ENCODE measurements at places on chromosomes 5 and 9.

GRCh38 chr5:128579093-128579492, 41.0 kb upstream of the FBN2 start:
- DNase-seq = no peak

DNA sequence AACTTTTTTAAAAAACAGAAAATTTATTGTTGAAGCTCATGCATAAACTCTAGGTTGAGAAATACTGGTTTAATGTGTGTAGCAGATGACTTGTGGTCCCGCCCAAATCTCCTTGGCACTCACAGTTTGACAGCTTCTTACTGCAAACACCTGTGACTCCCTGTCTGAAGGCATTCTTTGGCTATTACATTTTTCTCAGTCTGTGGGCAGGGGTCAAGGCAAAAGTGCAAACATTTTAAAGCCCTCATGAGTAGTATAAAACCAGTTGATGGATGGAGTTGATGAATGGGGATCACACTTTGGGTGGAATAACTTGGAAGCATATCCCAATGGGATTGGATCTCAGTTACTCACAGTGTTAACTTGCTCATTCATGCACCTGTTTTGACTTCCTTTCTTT, 1007.0 kb upstream of the NUDT12 start:
- no peak for DNase-seq

DNA sequence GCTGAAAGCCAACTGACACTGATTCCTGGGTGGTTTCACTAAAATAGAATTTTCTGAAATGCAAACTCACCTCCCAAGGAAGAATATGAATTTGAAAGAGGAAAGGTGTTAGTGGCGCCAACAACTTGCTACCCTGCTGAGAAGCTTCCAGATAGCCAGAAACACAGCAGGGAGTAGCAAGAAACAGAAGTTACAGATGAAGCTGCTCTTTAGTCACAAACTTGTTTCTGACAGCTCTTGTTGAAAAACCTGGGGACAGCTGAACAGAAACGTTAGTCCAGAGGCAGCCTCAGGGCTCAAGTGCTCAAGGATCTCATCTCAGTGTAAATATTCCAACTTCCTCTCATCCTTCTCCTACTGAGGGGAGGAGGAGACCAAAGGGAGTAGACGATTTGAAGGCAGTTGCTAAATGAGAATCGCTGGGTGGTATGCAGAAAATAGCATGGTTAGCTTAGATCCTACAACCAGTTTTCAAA, 184.1 kb downstream of the PDE4D start:
- DNase-seq = no peak

DNA sequence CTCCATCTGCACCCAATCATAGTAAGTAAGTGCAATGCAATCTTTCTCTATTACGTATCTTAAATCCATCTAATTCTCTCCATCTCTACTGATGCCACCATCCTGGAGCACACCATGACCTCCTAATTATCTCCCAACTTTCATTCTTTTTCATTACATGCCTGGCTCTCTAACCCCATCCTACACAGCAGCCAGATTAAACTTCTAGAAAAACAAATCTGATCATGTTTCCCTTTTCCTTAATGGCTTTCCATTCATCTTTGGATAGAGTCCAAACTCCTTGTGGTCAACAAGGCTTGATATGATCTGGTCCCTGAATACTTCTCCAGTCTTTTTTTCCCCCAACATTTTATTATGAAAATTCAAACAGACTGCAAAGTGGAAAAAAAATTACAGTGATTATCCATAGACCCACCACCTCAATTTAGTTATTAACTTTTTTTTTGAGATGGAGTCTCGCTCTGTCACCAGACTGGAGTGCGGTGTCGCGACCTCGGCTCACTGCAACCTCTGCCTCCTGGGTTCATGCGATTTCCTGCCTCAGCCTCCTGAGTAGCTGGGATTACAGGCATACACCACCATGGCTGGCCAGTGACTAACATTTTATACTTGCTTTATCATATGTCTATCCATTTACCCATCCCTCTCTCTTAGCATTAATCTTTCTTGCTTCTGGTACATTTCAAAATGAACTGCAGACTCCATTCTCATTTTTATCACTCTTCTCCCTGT, 5.2 kb downstream of the PPP2R2B start:
- DNase-seq = no peak

GRCh38 chr5:60586307-60586901, 113.6 kb downstream of the DEPDC1B start:
- peak; percentile 51 for DNase-seq

DNA sequence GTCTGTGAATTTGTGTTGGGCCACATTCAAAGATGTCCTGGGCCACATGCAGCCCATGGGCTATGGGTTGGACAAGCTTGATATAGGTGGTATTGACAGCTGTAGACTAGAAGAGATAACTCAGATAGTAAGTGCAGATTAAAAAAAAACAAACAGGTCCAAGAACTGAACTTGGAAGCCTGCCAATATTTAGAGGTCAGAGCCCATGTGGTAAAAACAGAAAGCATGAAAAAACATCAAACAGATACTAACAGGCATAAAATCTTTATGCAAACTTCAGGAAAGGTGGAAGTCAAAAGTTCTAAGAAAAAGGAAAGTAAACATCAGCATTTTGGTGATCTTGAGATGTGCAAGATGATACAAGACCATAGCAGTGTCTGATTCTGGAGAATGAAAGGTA, 155.1 kb upstream of the NR4A3 start:
- no peak for DNase-seq

DNA sequence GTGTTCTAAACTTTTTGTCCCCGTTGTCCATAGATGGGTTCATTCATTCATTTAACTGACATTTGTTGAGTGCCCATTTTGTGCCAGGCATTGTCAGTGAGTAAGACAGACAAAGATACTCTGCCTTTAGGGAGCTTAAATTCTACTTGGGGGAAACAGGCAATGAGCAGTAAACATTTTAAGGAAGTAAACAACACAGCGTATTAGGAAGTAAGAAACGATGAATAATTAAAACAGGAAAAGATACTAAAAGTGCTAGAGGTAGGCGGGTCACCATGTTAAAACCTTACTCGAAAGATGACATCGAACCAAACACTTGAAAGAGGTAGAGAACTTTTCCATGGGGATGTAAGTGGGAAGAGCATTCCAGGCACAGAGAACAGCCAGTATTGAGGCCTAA, 5.5 kb upstream of the MAML1 start:
- DNase-seq = no peak

- DNase-seq = peak; percentile 37
Observed at GRCh38 chr5:172768573-172769341, 2.2 kb downstream of the DUSP1 start.

- DNase-seq = no peak
Observed at GRCh38 chr9:89024727-89025126, 33.5 kb downstream of the S1PR3 start.

DNA sequence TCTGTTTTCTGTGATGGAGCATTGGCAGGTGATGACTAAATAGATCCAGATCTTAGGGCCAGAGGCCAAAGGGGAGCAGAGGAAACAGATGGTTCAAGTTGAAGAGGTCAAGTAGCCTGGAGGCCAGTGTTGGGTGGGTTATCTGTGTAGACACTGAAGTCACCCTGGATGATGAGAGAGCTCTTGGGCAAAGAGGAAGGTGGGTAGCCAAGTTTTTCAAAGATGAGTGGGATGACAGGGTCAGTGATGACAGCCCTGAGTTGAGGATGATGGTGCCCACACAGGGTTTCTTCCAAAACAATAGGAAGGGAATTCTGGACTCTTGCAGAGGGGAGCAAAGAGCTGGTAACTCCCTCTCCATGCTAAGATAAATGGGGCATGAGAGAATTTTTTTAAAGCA, 76.6 kb downstream of the CD180 start:
- DNase-seq = no peak

GRCh38 chr9:21710548-21711191, 91.8 kb upstream of the MTAP start:
- DNase-seq = no peak

DNA sequence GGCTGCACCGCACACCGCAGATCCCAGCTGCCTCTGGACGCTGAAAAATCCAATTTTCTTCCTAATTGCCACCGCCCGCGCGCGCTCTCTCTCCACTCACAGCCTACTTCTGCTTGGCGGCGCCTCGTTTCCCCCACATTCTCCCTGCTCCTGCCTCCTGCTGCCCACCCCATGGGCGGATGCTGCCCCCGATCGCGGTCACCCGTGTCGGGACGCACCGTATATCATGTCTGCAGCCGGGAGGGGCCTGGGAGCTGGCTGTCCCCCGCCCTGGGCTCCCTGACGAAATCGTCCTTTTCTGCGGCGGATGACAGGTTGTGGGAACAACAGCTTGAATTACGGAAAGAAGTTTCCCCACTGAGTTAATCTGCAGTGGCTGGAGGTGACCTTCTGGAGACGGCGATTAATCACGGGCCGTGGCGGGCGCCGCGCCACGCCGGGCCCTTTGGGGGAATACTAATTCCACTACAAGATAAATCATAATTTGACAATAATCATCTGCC, 36.3 kb upstream of the PSD2 start:
- no peak for DNase-seq

- DNase-seq = no peak
Observed at GRCh38 chr5:3351581-3352442, 243.8 kb upstream of the IRX1 start.

DNA sequence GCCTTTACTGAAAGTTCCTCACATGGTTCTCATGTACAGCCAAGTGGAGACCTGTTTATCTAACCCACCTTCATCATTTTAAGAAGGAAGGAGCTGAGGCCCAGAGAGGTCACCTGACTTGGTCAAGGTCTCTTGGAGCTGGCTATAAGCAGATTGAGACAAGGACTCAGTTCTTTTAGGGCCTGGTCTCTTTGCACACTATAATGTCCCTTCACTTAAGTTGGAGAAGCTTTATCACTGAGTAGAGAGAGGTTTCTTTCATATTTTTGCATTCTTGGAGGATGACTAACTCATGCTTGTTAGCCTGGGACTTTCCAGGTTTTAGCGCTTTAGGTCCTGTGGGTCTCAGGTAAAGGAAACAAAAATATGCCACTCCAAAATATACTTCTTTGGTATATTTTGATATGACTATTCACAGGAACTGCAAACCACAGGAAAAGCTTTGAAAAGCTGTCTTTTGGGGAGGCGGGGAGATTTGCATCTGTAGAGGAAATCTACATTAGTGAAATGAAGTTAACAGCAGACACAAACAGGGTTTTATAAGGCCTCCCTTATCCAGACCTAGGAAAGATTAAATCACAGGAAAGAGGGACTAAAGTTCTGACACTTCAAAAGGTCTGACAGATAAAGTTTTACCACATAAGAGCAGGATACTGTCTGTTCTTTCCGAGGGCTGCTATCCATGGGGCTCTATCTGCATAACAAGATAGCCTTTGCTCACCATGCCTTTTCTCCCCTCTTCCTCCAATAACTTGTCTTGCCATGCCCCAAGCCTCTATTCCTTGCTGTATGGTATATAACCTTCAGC, 95.8 kb upstream of the ANKRD55 start:
- no peak for DNase-seq

- peak; percentile 11 for DNase-seq
Observed at GRCh38 chr9:99431103-99431502, 209.0 kb downstream of the SEC61B start.

GRCh38 chr5:54307583-54307982, 2.8 kb downstream of the ARL15 start:
- DNase-seq = no peak

- DNase-seq = no peak
Observed at GRCh38 chr5:73985145-73985544, 359.1 kb downstream of the ARHGEF28 start.

DNA sequence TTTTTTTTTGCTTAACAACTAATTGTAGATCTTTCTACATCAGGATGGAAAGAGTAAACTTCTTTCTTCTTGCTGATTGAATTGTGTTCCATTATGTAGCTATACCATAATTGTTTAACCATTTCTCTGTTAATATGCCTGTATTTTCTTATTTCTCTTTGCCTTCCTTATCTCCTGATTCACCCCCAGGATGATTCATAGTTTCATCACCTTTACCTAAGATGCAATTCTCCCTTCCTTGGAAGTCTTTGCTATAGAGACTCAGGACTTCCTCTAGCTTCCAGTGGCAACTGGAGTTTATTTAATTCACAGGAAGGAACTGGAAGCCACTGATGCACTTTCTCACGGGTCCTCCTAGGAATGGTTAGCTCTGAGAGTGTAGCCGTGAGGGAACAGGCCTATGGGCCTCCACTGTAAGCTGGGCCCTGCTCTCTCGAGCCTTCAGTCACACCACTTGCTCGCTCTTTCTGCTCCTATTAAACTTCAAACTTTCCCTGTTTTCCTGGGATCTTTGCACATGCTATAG, 83.1 kb downstream of the FGF1 start:
- no peak for DNase-seq

DNA sequence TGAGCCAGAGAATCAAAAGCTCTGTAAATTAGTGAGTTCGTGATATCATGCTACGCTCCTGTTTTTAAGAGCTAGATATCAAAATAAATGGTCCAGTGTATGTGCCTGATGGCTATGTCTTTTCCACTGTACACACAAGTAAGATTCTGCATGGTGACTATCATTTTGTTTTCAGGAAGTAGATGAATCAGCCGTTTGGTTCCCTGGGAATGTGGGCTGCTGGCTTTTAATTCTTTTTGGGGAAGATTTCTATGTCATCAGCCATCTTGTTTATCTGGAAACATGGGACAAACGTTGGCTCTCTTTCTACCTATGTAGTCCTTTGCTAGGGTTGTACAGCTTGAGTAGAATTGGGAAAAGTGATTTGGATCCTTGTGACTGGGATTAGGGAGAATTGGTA, 126.7 kb downstream of the GRIA1 start:
- DNase-seq = no peak

DNA sequence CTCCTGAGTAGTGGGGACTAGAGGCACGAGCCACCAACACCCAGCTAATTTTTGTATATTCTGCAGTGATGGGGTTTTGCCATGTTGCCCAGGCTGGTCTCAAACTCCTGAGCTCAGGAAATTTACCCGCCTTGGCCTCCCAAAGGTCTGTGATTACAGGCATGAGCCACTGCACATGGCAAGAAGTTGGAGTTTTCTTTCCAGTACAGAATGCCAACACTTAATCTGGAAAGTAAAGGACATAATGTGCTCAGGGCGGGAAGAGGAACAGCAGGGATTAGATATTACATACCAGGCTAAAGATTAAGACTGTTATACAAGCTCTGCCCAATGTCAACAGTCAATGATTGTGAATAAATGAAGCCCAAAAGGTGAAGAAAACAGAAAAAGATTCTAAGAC, 47.2 kb upstream of the AGXT2 start:
- DNase-seq = no peak
